Renal pelvis (tissue), 12 donors: ENCODE measurements at places on chromosomes 16 and 17. TPM values are rescaled to one million over a fixed set of nuclear protein-coding genes. Genes with fewer than 3 reads are reported as not detected.
A peak's percentile ranks its signal among the peaks of the same experiment; 100 is the strongest.

The FLOT2 gene
- 95.7 TPM for polyA plus RNA-seq

The P3H4 gene
- polyA plus RNA-seq, result 43.4 TPM

The CLDN9 gene
- polyA plus RNA-seq, result 3.1 TPM

The SAMD14 gene
- 18.7 TPM for polyA plus RNA-seq

The TPSB2 gene
- 0.22 TPM for polyA plus RNA-seq

The CCL1 gene
- not detected for polyA plus RNA-seq

The KIF22 gene
- polyA plus RNA-seq, result 81.8 TPM

The DERL2 gene
- 82.2 TPM for polyA plus RNA-seq

The LHX1 gene
- 141 TPM for polyA plus RNA-seq

The ADGRG1 gene
- 72.4 TPM for polyA plus RNA-seq

The MFAP4 gene
- 181 TPM for polyA plus RNA-seq

The RDM1 gene
- polyA plus RNA-seq, result 3.6 TPM

The SCGB1C2 gene
- not detected for polyA plus RNA-seq

The VTN gene
- 18.7 TPM for polyA plus RNA-seq

The TNFRSF17 gene
- polyA plus RNA-seq, result not detected

DNA sequence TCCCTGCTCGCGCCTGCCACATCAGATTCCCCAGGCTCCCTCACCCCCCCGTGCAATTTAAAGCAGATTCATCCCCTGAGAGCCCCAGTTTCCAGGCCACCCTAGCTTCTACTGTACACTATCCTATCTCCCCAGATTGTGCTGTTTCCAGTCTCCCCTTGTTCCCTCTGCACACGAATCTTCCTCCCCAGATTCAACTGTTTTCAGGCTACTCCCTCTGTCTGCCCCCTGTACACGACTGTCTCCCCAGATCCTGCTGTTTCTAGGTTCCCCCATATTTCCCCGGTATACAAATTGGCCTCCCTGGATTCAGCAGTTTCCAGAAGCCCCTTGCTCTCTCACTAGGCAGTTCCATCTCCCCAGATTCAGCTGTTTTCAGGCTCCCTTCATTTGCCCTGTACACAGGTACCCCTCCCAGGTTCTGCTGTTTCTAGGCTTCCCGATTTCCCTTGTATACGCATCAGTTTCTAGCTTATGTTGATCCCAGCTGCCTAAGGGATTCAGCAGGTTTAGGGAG, 22.9 kb downstream of the COPZ2 start:
- no peak for DNase-seq

GRCh38 chr17:6435968-6436367, 1.0 kb upstream of the AIPL1 start:
- peak; percentile 53 for DNase-seq

GRCh38 chr16:85614338-85615013, 1.4 kb downstream of the GSE1 start:
- DNase-seq, result no peak

DNA sequence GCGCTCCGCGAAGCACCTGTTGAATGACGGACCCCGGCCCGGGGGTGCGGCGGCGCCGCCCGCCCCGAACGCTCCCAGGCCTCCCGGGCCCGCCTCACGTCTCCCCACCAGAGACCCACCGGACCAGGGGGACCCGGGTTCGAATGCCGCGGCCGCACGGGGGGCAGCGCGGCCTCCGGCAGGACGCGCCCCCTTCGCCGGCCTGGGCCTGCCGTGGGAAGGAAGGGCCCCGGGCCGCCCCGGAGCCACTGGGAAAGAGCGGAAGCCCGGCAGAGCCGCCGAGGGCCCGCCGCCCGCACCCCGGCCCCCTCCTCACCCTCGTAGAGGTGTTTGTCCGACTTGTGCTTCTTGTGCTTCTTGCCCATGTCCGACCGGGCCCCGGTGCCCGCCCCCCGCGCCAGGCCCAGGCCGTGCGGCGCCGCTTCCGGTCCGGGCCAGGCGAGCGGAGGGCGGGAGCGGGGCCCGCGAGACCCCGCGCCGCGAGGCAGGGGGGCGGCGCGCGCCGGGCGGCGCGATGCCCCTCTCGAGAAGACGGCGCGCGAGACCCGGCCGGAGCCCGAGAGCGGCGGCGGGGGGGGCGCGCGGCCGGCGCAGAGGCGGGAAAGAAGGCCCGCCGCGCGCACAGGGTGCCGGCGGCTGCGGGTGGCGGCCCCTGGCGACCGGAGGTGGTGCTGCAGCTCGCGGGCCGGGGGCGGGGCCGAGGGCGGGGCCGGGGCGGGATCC, at the start of gene BRD7:
Gene BRD7 (minus strand): TSS at position 579 of the 723 bp plus-strand sequence. CDS start 214 bp downstream, at position 365.
- DNase-seq, result peak; percentile 66

DNA sequence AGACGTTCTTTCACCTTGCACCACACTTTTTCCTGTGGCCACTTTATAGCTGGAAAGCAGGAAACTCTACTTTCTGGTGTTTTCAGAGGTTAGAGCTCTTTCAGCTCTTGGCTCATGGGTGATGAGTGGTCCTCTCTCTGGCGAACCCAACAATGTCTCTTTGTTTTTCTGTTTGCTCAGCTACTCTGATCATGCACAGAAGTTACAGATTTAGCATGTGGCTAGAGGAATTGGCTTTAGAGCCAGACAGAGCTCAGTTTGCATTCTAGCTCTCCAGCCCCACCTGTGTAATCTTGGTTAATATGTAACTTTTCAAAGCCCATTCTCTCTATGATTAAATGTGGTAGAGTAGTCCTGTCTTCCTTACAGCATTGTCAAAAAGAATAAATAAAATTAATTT, 225.2 kb downstream of the HAPSTR1 start:
- no peak for DNase-seq

DNA sequence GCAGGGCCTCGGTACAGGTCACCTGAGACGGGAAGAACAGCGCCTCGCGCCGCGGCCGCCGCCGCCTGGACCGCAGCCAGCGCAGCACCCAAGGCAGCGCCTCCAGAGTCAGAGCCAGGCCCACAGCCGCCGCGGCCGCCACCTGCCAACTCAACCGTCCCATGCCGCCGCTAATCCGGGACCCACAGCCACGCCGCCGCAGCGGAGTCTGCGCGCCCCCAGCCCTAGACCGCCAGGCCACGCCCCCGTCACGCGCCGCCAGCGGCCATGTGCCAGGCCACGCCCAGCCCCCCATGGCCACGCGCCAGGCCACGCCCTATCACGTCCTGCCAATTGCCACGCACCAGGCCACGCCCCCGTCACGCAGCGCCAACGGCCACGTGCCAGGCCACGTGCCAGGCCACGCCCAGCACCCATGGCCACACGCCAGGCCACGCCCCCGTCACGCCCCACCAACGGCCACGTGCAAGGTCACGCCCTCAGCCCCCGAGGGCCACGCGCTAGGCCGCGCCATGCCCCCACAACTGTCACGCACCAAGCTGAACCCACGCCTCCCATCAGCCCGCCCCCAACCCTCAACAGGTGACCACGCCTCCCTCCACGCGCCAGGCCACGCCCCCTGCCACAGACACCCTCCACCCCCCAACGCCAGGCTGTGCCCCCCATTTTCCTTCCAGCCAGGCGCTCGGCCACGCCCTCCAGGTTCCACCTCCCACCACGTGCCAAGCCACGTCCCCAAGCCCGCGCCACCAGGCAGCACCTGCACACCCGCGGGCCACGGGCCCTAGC, at the start of gene PLD6:
Gene PLD6 (minus strand): TSS at position 210 of the 789 bp plus-strand sequence. CDS start 47 bp downstream, at position 163.
- DNase-seq, result peak; percentile 59

DNA sequence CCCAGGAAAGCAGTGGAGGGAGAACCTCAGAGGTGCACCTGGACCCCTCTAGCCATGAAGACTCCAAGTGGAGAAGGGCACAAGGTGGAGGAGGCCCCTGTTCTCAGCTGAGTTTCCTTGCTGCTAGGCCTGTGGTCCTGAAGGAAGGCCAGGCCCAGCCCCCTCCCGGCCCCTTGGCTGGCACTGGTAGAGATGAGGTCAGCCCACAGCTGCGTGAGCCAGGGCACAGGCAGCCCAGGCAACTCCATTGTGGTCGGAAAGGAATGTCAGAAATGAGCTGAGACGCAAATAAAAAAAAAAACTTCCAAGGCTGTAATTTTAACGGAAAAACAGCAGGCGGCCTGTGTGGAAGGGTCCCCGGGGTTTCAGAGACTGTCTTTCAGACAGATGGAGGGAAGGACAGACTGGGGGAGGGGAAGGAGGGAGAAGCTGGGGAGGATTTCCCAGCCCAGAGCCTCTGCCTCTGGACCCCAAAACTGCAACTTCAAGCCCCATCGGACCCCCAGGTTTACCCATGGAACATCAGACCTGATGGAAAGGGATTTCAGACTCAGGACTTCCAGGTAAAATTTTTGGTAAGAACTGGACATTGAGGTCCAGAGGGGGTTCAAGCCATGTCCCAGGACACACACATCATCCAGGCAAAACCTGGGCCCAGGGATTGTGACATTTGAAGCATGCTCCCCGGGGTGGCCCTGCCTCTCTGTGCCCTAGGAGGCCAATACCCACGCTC, 25.6 kb upstream of the MRPS23 start:
- peak; percentile 90 for DNase-seq

- no peak for DNase-seq
These were observed 9.2 kb downstream of the UBALD2 start for GRCh38 chr17:76274112-76274956.

- DNase-seq, result peak; percentile 48
These were observed 18.5 kb downstream of the TOP2A start for GRCh38 chr17:40399185-40399584.

DNA sequence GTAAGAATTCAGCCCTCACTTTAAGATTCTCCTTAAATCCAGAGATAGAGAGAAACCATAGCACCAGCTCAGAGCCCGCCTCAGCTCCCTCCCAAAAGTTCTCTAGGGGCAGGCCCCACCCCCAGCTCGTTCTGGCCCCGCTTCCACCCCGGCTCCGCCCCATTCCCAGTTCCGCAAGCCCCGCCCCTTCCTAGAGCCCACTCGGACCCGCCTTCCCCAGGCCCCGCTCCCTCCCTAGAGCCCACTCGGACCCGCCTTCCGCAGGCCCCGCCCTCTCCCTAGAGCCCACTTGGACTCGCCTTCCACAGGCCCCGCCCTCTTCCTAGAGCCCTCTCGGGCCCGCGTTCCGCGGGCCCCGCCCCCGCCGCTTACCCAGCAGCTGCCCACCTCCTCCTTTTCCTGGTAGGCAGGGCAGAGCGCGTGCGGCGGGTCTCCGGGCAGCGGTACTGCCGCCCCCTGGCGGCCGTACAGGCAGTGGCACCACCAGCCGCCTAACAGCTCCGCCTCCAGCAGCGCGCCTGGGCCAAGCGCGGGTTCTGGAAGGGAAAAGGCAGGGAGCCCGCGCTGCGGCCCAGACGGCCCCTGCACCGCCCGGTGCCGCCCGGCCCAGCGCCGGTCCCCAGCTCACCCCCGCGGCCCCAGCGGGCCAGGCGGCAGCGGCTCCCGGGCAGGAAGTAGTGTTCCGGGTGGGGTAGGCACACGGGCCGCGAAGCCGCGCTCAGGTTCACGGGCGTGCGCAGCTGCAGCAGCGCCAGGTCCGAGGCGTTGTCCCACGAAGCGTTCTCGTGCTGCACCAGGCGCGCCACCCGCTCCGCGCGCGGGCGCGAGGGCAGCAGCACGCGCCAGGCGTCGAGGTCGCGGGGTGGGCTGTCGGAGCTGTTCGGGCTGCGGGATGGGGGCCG, 6.8 kb upstream of the PRSS8 start:
- DNase-seq, result peak; percentile 99

DNA sequence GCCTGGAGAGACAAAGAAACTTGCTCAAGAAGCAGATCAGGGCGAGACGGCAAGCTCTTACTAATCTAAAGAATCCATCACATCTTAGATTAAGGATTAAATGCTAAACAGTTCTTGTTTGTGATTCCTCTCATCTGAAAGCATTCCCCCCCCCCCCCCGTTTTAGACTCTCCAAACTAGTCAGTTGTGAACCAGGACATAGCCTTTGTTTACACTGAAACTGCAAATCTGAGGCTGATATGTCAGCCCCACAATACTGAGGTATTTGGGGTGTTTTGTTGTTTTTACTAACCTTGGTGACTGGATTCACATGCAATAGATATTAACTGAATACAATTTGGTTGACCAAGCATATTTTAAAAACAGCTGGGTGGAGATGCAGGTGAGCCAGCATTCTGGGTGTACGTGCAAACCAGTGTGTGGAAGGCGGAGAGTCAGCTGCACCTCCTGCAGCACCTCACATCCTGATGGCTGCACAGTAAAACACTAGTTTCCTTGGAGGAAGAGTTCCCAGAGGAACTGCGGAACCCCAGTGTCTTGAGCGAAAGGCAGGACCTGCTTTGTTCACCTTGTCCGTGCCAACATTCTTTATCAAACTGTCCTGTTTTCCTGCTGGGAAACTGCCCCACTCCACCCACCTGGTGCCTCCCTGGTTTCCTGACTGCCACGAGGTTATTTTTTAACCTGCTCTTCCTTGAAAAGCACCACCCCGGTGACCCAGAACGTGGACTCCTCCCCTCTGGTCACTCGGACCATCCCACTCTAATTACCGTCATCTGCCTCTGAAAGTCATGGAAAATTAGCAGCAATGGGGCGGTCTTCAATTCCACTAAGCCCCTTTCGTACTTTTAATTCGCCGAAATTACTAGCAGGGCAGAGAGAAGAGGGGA, 1.2 kb upstream of the YPEL2 start:
- DNase-seq, result peak; percentile 50

GRCh38 chr17:79916991-79917901, 78.0 kb upstream of the CBX4 start:
- no peak for DNase-seq

- no peak for DNase-seq
These were observed 2.9 kb downstream of the CFAP97D1 start for GRCh38 chr17:43782913-43783680.

GRCh38 chr17:47844814-47845715, 4.0 kb upstream of the SCRN2 start:
- DNase-seq, result no peak

- no peak for DNase-seq
These were observed 2.9 kb downstream of the ABCC1 start for GRCh38 chr16:15952265-15952711.

DNA sequence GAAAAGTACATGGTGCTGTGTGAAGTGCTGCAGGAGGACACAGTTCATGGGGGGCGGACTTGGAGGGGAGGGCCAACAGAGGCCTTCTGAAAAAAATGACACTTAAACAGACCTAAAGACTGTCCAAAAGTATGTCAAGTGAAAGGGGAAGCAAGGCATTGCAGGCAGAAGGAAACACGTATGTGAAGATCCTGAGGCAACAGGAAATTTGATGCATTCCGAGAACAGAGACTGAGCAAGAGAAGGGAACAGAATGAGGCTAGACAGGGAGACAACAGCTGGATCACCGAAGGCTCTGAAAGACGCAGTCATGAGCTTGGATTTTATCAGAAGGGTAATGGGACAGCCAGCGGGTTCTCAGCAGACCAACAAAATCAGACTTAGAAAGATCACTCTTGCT, 1.1 kb downstream of the IFT20 start:
- no peak for DNase-seq

GRCh38 chr16:51125992-51126391, 25.1 kb downstream of the SALL1 start:
- no peak for DNase-seq

DNA sequence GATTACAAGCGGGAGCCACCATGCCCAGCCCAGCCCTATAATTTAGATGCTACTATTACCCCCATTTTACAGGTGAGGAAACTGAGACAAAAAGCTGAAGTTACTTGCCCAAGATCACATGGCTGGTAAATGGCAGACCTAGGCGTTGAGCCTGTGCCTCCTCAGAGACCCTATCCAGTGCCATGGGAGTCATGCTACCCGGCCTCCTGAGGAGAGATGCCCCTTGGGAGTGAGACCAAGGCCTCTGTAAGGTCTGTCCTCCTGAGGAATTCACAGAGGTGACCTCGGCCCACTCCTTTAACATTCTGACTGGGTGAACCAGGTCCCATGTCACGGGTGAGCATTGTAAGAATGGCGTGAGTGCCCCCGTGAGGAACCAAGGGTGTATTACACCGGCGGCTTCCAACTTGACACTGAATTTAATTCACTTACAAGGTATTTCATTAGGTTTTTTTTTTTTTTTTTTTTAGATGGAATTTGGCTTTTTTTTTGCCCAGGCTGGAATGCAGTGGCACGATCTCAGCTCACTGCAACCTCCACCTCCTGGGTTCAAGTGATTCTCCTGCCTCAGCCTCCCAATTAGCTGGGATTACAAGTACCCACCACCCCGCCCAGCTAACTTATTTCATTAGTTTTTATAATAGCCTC, 95.7 kb downstream of the ABCC6 start:
- DNase-seq, result peak; percentile 59
